ENCODE measurements at places on chromosomes 11 and 22. TPM values are rescaled to one million over a fixed set of nuclear protein-coding genes. Genes with fewer than 3 reads are reported as not detected.
A peak's percentile ranks its signal among the peaks of the same experiment; 100 is the strongest.

DNA sequence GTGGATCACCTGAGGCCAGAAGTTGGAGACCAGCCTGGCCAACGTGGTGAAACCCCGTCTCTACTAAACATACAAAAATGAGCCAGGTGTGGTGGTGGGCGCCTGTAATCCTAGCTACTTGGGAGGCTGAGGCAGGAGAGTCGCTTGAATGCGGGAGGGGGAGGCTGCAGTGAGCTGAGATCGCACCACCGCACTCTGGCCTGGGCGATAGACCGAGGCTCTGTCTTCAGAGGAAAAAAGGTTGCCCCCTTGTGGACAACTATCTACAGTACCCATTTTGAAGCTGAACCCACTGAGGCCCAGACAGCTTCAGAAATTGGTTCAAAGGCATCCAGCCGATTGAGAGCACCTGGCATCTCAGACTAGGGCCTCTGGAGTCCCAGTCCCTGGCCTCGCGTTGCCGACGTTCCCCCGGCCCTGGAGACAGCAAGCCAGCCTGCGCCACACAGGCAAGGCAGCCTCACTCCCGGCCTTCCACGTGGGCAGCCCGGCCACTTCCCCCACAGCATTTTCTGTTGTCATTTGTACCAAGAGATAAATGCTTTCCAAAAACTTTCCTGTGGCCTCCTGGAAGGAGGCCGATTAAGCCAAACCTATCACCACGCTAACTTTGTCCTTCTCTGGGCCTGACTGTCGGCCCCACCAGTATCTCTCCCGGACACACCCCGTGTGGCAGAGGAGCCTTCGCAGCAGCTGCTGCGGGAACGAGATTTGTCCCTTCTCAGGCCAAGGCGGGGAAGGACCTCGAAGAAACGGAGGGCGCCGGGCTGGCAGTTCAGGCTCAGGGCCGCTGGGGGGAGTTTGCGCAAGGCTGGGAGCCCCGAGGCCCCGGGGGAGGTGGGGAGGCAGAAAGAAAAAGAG lies 82.8 kb downstream of the FLI1 start:
- peaks cover 5% of the 10 kb centered on the region for H3K4me1 ChIP-seq
- peak overlapping the region; percentile 7 for H3K27ac ChIP-seq
- no peaks in the 10 kb centered on the region for H3K27me3 ChIP-seq
- peak; percentile 15 for DNase-seq
- H3K36me3 ChIP-seq: peaks cover 88% of the 10 kb centered on the region
- H3K4me3 ChIP-seq: no peak overlapping the region

DNA sequence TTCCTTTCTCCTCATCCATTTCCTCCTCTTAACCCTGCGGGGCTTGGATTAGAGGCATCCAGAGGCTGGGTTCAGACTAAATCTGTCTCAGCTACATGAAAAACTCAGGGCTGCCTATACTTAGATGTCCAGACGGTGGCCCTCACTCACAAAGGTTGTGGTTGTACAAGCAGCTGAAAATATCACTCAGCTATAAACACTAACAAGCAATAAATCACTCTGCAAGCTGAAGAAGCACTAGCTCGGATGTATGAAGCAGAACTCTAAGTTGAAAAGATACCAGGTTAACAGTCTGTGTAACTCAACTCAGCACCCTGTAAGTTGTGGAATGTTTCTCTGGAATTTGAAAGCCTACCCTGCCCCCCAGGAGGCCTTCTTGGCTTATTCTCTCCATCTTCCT lies 82.9 kb downstream of the EXT2 start:
- no peaks in the 10 kb centered on the region for H3K27me3 ChIP-seq
- no peaks in the 10 kb centered on the region for H3K36me3 ChIP-seq
- H3K4me3 ChIP-seq: no peak overlapping the region
- H3K27ac ChIP-seq: no peak overlapping the region
- no peaks in the 10 kb centered on the region for H3K4me1 ChIP-seq

DNA sequence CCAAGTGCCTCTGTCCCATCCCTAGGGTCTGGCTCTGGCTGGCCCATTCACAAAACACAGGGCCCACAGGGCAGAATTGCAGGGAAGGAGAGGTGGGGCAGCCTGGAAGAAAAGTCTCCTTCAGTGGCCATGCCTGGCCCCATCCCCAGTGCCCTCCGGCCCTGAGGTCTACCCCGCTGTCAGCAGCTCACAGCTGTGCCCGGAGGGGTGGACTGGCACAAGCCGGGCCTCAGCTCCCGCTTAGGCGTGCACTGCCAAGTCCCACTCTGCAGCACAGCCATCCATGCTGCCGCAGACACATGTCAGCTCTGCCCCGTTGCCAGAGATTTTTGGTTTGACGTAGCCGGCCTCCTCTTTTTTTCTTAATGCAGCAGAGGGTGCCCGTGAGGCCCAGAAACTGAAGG lies 3.9 kb upstream of the SCN2B start:
- no peaks in the 10 kb centered on the region for H3K4me1 ChIP-seq
- DNase-seq: no peak
- no peak overlapping the region for H3K4me3 ChIP-seq

- H3K27ac ChIP-seq: no peak overlapping the region
- no peaks in the 10 kb centered on the region for H3K36me3 ChIP-seq
- H3K4me1 ChIP-seq: no peaks in the 10 kb centered on the region
- no peaks in the 10 kb centered on the region for H3K27me3 ChIP-seq
- no peak for DNase-seq
Observed at GRCh38 chr22:21990445-21991303, 8.1 kb upstream of the TOP3B start.

SLC17A6 gene
- not detected for total RNA-seq

P4HA3 gene
- not detected for total RNA-seq

HOATZ gene
- not detected for total RNA-seq

GRCh38 chr11:131065435-131066413 lies 149.4 kb upstream of the SNX19 start:
- H3K4me3 ChIP-seq: no peak overlapping the region
- no peak for DNase-seq
- no peak overlapping the region for H3K27ac ChIP-seq

PKDREJ gene
- not detected for total RNA-seq

DNA sequence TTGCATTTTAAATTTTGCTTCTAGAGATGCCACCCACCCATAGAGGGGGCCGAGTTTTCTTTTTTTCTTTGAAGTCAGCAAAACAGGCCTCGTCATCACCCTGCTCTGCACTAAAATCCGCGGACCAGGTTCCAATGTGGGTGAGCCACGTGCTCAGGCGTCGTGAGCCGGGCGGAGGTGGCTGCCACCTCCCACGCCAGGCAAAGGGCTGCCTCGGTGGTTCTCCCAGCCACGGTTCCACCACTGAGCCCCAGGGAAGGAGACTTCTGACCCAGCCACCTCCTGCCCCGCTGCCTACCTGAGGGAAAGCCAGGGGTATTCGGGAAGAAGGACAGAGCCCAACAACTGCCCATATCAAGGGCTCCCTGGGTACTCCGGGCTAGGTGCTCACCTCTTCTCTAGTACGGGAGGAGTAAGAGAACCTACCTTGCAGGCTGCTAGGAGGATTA lies 45.3 kb downstream of the MN1 start:
- H3K27me3 ChIP-seq: peaks cover 3% of the 10 kb centered on the region
- H3K4me1 ChIP-seq: no peaks in the 10 kb centered on the region
- no peaks in the 10 kb centered on the region for H3K36me3 ChIP-seq
- no peak overlapping the region for H3K4me3 ChIP-seq

GRCh38 chr11:106727256-106727655 lies 291.0 kb downstream of the GUCY1A2 start:
- no peaks in the 10 kb centered on the region for H3K36me3 ChIP-seq
- no peak for DNase-seq
- no peaks in the 10 kb centered on the region for H3K27me3 ChIP-seq
- H3K4me1 ChIP-seq: no peaks in the 10 kb centered on the region
- H3K27ac ChIP-seq: no peak overlapping the region

DNA sequence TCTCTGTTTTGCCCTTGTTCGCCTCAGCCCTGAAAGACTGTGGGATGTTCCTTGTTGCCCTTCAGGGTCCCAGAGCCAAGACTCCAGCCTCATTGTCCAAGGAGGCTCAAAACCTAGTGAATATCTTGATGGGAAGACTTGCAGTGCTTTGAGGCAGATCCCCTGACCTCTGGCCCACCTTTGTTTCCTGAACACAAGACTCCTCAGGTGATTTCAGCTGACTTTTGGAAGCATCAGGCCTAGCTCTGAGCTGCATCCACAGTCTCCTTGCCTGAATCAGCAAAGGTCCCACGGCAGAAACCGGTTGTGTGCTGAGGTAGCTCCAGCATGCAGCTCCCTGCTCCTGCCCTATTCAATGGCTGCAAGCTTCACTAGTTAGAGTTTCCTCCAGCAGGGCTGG lies 159.3 kb upstream of the B3GAT1 start:
- H3K27me3 ChIP-seq: peaks cover 13% of the 10 kb centered on the region
- H3K4me1 ChIP-seq: no peaks in the 10 kb centered on the region
- H3K27ac ChIP-seq: no peak overlapping the region
- no peaks in the 10 kb centered on the region for H3K36me3 ChIP-seq
- no peak for DNase-seq

UPK3A gene
- total RNA-seq: not detected

DGCR6 gene
- total RNA-seq: 5.5 TPM

DNA sequence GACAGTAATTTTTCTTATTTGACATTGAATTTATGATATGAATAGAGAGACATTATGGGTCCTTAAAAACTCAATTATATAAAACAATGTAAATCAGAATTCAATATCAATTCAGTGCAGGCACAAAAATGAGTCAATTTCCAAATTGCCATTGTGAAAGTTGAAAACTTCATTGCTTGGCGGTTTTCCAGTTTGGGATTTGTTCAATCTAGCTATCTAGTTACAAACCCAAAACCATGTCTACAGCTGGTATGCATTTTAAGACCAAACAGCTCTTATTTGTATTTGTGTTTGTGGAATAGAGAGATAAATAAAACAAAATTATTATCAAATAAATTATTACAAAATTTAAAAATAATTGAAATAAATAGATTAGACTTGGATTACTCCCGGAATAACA lies 1206.6 kb upstream of the RAG2 start:
- H3K4me3 ChIP-seq: no peak overlapping the region
- H3K27ac ChIP-seq: no peak overlapping the region
- H3K27me3 ChIP-seq: no peaks in the 10 kb centered on the region
- H3K4me1 ChIP-seq: no peaks in the 10 kb centered on the region
- H3K36me3 ChIP-seq: no peaks in the 10 kb centered on the region

GRCh38 chr11:108872781-108873291 lies 208.0 kb downstream of the DDX10 start:
- H3K27ac ChIP-seq: no peak overlapping the region
- no peak overlapping the region for H3K4me3 ChIP-seq

TSG101 gene
- 13.6 TPM for total RNA-seq

KCNK4 gene
- 0.35 TPM for total RNA-seq

DNA sequence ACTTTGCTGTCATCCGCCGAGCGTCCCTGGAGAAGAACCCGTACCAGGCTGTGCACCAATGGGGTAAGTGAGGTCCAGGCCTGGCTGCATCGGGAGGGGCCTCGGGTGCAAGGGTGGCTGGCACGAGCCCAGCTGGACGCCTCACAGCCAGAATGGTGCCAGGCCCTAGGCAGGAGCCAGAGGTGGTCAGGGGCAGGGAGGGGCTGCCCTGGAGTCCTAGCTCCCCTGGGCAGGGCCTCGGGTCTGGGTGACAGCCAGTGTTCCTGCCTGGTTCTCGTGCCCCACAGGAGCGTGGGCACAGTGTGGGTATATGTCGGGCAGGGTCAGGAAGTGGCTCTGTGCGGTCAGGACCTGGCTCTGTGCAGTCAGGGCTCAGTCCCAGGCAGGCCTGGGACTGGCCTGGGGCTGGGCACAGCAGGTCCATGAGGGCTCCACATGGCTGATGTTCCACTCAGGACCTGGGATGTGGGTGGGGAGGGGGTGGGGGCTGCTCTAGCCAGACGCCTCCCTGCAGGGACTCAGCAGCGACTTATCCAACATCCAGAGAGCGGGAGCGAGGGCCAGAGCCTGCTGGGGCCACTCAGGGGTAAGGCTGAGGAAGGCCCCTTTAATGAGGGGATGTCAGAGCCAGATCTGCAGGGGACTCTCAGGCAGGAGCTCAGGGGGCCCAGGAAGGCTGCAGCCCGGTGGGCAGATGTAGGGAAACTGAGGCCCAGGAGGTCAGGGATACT lies 1.2 kb downstream of the TSPAN32 start:
- H3K4me1 ChIP-seq: peaks cover 97% of the 10 kb centered on the region
- H3K4me3 ChIP-seq: peak overlapping the region; percentile 76
- H3K27me3 ChIP-seq: no peaks in the 10 kb centered on the region
- DNase-seq: no peak
- H3K27ac ChIP-seq: peak overlapping the region; percentile 74

GRCh38 chr22:41920271-41920976 lies 5.5 kb upstream of the SHISA8 start:
- H3K4me3 ChIP-seq: no peak overlapping the region
- H3K27me3 ChIP-seq: peaks cover 10% of the 10 kb centered on the region
- no peaks in the 10 kb centered on the region for H3K36me3 ChIP-seq
- H3K27ac ChIP-seq: no peak overlapping the region
- peaks cover 4% of the 10 kb centered on the region for H3K4me1 ChIP-seq

RTN4R gene
- 0.90 TPM for total RNA-seq

DNA sequence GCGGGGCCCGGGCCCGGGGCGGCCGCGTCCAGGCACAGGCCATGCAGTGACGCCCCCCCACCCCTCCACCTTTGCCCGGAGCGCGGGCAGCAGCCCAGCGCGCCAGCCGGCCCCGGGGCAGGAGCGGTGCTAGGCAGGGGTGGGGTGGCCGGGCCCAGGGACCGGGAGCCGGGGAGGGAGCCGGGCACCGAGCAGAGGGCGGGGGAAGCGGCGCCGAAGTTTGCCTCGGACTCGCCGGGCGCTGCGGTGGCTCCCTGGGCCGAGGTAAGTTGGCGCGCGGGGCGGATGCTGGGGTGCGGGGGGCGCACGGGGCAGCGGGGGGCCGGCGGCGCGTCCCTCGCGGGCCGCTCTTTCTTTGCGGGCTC lies 332 bp downstream of the TEAD1 start:
- H3K4me3 ChIP-seq: no peak overlapping the region
- DNase-seq: no peak
- H3K27ac ChIP-seq: no peak overlapping the region
- peaks cover 22% of the 10 kb centered on the region for H3K27me3 ChIP-seq

GRCh38 chr11:65262776-65263175 lies 1.0 kb downstream of the POLA2 start:
- no peak overlapping the region for H3K27ac ChIP-seq
- H3K36me3 ChIP-seq: peaks cover 9% of the 10 kb centered on the region

GRCh38 chr11:8038393-8038792 lies 42.6 kb upstream of the TUB start:
- H3K36me3 ChIP-seq: no peaks in the 10 kb centered on the region
- H3K27ac ChIP-seq: no peak overlapping the region
- no peak overlapping the region for H3K4me3 ChIP-seq
- H3K27me3 ChIP-seq: peaks cover 25% of the 10 kb centered on the region
- H3K4me1 ChIP-seq: peaks cover 2% of the 10 kb centered on the region
